ENCODE measurements at places on chromosomes 4 and X.

DNA sequence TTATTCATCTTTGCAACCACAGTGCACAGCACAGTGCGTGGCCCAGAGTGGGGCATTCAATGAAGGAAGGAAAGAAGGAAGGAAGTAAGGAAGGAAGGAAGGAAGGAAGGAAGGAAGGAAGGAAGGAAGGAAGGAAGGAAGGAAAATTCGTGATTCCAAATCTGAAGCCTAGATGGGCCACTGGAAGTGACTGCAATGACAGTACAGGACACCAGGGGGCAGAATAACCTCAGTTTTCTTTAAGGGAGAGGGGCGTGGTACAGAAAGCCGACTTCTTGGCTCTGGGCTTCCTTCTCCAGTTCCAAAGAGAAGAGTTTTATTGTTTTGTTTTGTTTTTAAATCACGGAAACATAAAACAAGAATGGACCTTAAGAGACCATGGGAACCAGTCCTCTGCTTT lies 47.8 kb downstream of the APLN start:
- no peak for DNase-seq

DNA sequence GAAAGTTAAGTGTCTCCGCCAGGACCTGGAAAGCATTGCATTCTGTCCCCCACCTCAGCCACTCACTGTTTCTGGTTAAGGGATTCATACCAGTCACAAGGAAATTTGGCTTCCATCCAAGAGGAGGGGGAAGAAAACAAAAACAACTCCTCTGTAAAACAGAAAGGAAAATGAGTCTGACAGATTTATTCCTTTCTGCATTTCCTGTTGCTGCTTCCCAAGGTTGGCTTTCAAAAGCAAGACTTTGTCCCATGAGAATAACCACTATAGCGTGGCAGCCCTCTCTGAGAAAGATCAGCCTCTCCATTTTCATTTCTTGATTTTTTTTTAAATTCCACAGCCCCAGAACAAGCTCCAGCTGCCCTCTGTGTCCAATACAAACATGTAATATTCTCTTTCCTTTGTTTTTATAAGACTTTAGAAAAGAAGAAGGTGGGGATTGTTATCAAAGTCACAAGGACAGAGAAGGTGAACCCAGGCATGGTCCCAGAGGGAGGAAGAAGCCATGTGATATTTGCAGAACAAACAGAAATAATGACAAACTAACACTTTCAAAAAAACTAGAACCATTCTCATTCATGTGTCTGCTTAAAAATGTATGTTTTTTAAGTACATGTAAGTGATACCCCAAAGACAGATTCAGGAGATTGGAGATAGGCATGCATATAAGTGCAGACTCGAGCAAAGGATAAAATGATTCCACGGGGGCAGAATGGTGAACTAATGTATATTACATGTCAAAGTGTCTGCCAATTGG lies 90.7 kb upstream of the DCLK2 start:
- peak; percentile 48 for DNase-seq

GRCh38 chr4:80107374-80107773 lies 34.3 kb upstream of the ANTXR2 start:
- no peak for DNase-seq

DNA sequence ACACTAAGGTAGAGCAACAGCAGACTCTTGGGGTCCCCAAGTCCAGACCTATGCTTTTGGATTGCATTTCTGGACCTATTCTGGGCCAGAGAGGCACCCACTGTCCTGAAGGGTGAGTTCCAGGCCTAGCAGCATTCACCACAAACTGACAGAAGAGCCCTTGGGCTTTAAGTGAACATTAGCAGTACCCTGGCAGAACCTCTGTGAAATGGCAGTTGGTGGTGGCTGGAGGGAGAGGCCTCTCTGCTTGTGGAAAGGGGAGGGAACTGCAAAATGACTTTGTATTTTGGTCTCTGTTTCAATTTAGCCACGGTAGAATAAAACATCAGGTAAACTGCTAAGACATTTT lies 1211.9 kb downstream of the PCDH18 start:
- no peak for DNase-seq

DNA sequence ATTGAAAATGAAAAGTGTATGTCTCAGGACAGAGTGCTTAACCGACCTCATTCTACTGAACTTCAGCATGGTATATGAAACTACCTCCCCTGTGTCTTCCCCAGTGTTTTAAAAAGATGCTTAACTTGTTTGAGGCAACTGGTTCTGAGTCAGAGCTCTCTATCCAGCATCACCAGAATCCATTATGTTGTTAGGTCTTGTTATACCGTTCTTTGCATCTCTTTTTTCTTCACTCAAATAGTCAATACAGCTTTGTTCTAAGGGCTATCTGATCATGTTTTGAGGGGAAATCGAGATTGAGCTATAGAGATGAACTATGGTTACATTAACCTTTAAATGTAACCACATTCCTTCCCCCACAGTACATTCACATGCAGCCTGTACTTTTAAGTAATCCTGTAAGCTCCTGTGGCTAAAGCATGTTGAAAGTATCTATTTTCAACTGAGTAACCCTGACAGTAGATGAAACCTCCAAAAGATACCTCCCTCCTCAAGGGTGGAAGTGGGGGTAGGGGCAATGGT lies 514.4 kb downstream of the RPA4 start:
- no peak for DNase-seq

DNA sequence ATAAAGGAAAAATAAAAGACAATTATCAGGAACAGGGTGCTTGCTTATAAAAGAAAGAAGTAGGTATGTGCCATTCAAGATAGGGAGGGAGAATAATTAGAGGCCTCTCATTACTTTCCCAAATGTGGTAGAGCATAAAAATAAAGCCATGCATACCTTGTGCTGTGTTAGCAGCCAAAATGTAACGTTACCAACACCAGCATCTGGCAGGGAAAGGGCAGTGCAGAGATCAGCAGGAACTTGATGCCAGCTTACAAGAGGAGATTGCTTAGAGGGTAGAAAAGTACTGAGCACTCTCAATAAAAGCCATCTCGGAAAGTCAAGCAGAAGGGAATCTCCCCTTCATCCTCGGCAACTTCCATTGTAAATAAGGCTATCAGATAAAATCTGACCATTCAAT lies 195.6 kb downstream of the RASL11B start:
- DNase-seq: peak; percentile 8

DNA sequence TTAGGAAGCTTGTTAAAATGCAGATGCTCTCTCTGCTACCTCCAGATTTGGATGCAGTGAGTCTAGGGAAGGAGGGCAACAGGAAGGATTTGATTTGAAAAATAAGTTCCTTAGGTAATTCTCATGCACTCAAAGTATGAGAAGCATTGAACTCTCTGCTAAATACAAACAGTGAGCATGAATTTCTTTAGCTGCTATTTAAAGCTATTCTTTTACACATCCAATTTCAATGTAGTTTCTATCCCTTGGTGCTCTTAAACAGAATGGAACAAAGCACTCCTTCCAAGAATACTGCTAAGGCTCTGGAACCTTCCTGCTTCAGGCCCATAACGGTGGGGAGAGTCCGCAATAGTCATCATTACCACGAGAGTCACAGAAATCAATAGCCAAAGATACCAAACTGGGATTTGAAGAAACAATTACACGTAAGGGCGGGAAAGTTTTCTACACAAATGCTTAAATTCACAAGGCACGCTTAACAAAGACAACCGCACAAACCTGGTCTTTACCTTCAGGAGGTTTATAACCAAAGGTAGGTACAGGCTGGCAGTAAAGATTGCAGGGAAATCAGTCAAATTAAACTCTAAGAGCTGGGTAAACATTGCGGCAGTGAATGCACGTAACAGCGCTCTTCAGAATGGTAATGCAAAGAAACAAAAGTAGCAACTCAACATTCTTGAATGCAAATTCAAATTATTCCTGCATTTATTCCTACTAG lies 123.2 kb upstream of the NAP1L5 start:
- DNase-seq: no peak

GRCh38 chr4:38952017-38952416 lies 80.2 kb downstream of the TMEM156 start:
- no peak for DNase-seq

- no peak for DNase-seq
Measured at GRCh38 chrX:101208152-101208905, 11.3 kb upstream of the DRP2 start.

GRCh38 chr4:90495936-90496335 lies 368.7 kb downstream of the CCSER1 start:
- DNase-seq: no peak

GRCh38 chrX:460823-461640 lies 74.3 kb upstream of the PPP2R3B start:
- DNase-seq: no peak

GRCh38 chrX:45554736-45555135 lies 354.1 kb upstream of the DIPK2B start:
- DNase-seq: no peak

DNA sequence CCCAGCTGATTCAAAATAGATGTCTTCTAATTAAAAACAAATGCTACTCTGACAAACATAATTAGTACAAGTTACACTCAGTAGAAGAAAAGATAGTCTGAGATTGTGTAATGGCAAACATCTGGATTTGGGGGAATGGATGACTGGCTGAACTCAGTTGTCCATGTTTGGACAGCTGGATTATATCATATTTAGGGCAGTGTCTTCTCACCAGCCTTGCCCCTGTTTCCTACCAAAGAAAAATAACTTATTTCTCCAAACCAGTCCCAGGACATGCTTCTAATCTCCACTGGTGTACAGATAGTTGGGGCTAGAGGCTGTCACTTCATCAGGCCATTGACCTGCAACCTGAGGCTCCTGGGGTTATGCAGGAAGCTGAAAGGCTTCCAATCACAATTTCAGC lies 237.3 kb downstream of the USP46 start:
- DNase-seq: no peak

GRCh38 chrX:133413218-133413925 lies 1.9 kb downstream of the GPC4 start:
- DNase-seq: no peak

- DNase-seq: no peak
Measured at GRCh38 chr4:185716577-185717376, 95.2 kb downstream of the SORBS2 start.

DNA sequence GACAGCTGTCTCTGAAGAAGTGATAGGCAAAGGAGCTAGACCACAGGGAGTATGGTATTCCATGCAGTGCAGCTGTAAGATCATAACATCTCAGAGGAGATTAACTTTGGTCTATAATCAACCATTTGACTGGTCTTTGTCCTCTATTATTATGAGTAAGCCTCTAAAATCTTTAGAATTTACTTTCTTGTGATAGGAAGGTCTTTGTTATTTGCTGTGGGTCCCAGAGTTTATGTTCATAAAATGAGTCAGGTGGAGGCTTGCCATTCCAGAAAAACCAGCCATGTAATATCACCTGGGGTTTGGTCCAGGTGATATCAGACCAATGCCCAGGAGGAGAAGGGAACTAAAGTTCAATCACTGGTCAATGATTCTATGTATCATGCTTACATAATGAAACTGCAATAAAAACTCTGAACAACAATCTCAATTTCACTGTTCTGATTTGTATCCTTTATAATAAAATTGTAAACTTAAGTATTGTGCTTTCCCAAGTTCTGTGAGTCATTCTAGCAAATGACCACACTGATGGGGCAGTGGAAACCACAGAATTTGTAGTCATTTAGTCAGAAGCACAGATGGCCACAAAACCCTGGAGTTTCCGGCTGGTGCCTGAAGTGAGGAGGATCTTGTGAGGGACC lies 239.6 kb upstream of the TRAM1L1 start:
- DNase-seq: no peak

DNA sequence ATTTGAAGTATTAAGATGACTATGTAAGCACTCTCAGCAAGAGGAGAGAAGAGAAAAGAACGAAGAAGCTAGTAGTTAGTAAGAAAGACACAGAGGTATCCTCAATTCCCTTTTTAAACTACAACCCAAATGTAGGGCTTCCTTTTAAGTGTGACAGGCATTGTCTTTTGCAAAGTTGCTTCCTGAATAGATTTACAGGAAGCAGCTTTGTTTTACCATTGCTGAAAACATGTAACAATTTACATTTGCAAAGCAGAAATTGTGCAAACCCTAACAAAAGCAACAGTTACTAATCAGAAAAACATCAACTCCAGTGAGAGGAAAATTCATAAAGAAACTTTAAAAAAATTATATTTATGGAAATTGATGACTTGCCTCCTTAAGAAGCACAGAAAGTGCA lies 96.4 kb downstream of the FAM13A start:
- no peak for DNase-seq

- DNase-seq: no peak
Measured at GRCh38 chrX:119398974-119399771, at the start of gene SLC25A43. SLC25A43 (plus strand) TSS chrX:119399336; CDS start chrX:119399404, 68 bp downstream.

DNA sequence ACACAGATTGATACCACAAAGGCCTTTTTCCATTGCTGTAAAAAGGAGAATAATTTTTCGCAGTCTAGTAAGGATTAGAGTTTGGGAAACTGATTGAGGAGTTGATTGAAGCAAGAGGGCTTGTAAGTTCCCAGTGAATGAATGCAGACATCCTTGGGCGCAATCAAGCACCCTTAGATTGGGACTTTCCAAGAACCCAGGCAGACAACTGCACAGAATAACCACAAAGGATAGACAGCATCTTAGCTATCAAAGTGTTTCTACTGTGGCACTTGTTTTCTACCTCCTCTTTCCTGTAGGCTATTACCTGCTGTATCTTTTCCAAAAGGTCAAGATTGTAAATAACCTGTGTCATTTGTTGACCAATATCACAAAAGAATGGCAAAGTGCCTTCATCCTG lies 2.6 kb downstream of the COX18 start:
- no peak for DNase-seq

- no peak for DNase-seq
Measured at GRCh38 chr4:35818520-35818919, 425.8 kb downstream of the ARAP2 start.

- DNase-seq: no peak
Measured at GRCh38 chrX:13076176-13076961, 31.9 kb upstream of the FAM9C start.

DNA sequence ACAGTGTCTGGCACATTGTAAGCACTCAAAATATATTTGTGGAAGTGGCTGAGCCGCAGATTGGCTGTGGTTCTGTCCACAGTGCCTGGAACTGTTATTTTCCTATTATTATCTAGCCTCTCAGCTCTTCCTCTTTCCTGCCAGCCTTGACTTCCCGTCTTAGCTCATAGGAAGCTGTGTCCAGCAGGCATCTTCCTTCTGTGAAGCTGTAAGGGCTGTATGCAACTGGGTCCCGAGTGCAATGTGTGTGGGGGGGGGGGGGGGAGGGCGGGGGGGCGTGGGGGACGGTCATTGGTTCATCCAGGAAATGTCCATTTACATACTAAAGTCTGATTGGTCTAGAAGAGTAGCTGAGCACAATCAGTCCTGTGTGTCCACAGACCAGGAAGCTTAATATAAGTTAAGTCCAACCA lies 210.7 kb downstream of the PDGFRA start:
- DNase-seq: no peak

- DNase-seq: no peak
Measured at GRCh38 chrX:134865682-134866255, 125.0 kb upstream of the SMIM10 start.
